ENCODE measurements at places on chromosomes 7 and 10.

DNA sequence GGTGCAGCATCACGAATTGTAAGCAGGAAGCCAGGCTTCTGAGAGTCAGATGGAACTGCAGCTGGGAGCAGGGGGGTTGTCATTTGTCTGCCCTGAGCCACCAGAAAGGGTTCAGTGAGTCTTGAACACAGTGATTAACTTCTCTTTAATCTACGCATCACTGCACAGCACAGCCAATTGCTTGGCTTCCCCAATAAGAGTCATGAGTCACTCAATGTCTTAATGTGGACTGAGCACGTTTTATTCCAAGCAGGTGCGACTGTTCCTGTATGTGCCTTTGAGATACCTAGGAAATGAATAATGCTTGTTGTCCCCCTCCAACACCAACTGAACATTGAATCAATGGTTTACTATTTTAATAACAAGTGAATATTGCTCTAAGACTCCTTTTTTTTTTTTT is 26.0 kb upstream of the PLEKHA1 start:
- DNase-seq: no peak

DNA sequence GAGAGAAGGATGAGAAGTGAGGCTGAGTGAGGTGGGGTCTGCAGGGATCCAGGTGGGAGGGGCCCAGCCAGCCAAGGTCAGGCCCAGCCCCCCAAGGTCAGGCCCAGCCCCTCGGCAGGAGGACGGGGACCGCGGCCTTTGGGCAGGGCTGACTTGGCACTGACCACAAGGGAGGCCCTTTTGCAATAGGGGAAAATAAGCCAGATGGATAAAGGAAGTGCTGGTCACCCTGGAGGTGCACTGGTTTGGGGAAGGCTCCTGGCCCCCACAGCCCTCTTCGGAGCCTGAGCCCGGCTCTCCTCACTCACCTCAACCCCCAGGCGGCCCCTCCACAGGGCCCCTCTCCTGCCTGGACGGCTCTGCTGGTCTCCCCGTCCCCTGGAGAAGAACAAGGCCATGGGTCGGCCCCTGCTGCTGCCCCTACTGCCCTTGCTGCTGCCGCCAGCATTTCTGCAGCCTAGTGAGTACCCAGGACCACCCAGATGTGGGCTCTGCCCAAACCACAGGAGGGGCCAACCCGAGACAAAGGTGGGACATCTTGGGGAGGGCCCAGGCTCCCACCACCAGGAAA is at the start of gene PILRA:
Gene PILRA (plus strand): TSS at position 227 of the 571 bp plus-strand sequence. CDS start 170 bp downstream, at position 397.
- DNase-seq: no peak

DNA sequence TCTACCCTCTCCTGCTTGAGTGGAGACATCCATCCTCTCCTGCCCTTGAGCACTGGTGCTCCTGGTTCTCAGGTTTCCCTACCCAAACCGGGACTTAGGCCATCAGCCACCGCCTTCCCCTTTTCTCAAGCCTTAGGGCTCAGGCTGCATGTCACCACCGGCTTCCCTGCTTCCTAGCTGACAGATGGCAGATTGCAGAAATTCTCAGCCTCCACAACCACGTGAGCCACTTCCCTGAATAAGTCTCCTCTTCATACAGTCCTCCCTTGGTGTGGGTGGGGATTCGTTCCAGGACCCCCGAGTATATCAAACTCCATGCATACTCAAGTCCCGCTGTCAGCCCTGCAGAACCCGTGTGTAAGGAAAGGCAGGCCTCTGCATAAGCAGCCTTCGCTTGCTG is 203.5 kb upstream of the ZNF32 start:
- no peak for DNase-seq

GRCh38 chr10:20407357-20407756 is 489.8 kb downstream of the NEBL start:
- DNase-seq: no peak

DNA sequence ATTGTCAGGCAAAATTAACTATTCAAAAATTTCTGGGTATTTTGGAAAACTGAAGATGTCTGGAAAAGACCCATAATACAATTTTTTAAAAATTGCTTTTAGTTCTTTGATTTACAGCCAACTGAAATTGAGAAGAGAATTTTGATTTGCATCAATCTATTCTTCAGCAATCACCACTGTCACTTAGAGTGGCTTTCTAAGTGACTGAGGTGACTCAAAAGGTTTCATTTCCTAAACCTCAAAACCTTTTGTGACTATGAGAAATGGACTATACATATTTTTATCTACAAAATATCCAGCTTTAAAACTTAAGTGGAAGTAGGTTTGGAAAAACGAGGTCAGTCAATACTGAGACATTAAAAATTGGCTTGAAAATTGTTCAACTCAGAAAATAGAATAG is 60.0 kb downstream of the ENO4 start:
- no peak for DNase-seq

Data from SK-MEL-5 (cell line).